ENCODE measurements at places on chromosomes 2 and 18.

DNA sequence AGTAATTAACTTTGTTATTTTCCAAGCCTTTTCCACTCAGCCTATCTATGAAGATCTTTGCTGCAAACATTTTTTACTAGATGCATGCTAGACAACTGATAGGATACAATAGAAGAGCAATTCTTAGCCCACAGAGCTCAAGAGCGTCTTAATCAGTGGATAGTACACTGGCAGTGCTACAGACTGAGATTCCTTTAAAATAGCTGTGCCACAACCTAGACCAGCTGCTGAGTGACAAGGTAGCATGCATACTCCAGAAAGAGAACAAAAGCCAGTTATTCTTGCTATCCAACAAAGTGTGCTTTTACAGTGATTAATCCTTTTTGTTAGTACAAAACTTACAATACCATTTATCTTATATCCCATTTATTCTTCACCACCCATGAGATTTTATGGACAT lies 507.9 kb upstream of the SYT4 start:
- no peak for DNase-seq

DNA sequence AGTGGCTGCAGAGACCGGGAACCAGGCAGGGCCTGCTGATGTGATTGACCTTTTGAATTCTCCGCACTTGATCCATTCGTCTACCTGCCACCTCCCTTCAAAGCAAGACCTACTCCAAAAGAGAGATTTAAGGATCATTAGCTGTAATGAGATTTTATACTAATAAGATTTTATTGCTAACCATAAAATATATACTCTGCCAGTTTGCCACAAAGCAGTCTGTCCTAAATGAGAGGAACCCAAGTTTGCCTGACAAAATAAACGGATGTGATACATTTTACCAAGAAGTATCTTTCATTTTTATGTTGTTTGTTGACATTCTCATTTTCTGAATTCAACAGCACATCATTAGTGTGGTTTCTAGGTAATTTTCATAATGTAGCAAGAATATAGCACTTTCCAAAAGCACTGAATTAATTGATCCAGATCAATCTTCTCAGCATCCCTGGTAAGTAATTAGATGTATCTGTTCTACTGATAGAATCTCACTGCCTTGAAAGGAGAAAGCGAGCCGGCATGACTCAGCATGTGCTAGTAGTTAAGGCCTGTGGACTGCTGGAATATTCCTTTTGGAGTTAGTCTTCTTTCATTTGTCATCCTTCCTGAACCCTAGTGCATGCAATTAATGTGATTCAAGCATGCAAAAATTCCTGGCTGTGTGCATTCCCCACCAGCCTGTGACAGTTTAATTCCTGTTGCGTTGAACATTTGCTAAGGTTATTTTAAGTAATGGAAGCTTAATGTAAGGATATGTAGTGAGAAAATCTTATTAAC lies 128.5 kb downstream of the ARL6IP6 start:
- no peak for DNase-seq

DNA sequence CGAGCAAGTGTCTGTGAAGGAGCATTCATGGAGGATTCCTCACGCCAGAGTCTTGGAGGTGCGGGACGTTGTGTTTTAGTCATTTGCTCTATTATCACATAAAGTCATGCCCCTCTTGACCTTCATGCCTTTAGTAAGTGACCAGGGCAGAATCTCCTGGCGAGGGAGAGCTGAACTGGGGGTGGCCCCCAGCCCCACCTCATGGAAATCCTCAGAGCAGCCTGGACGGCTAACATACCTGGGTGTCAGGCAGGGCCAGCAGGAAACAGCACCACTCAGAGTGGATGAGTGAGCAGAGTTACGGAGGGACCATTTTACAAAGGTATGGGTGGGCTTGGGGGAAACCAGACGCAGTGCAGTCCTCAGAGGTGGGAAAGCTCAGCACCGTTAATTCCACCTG lies 56.1 kb downstream of the MCFD2 start:
- DNase-seq: no peak

GRCh38 chr18:48018851-48019250 lies 88.4 kb upstream of the SMAD2 start:
- DNase-seq: no peak

DNA sequence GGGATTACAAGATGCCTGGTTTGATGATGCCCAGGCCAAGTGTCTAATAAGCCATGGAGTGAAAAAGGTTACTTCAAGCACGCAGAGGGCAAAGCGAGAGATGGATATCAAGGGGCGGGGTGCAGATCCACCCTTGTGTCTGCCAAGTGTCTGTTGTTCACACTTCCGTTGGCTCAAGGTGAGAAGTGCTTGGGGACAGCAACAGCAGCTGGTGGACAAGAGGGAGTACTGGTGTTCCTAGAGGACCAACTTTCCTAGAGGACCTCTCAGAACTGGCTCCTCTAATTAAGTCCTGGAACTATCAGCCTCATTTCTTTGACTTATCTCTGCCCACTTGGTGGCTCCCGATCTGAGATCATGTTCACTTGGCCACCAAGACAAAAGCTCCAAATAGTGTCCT lies 299.1 kb downstream of the PRKCE start:
- no peak for DNase-seq

- DNase-seq: no peak
These were observed 32.1 kb downstream of the MARCHF7 start for GRCh38 chr2:159744363-159744762.

DNA sequence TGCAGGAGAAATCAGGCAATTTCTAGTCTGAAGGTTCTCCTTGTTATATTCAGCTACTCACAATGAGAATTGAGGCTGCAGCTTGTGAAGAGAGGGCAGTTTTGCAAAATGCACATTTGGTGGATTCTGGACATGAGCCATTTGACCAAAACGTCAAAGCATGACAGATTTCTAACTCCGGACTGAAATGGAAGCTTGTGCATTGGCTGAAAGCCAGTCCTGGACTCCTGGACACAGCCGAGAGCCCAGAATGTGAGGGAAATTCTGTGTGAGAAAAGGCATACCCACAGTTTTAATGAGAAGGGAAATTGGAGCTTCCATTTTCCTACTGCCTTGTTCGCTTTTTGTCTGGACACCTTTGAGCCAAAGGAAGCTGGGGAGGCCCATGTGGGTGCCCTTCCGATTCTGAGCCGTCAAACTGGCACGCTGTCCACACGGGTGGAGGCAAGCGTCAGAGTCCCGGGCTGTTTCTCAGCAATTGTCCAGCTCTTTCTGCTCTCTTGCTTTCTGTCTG lies 23.7 kb upstream of the ROCK2 start:
- peak; percentile 94 for DNase-seq

GRCh38 chr2:191206613-191207471 lies 38.4 kb upstream of the MYO1B start:
- no peak for DNase-seq

- DNase-seq: no peak
These were observed 276.3 kb downstream of the RND3 start for GRCh38 chr2:150211164-150211631.
